ENCODE measurements at places on chromosomes 13 and 19.

GRCh38 chr13:41053384-41053826 lies 7.9 kb upstream of the WBP4 start:
- no peak for DNase-seq

DNA sequence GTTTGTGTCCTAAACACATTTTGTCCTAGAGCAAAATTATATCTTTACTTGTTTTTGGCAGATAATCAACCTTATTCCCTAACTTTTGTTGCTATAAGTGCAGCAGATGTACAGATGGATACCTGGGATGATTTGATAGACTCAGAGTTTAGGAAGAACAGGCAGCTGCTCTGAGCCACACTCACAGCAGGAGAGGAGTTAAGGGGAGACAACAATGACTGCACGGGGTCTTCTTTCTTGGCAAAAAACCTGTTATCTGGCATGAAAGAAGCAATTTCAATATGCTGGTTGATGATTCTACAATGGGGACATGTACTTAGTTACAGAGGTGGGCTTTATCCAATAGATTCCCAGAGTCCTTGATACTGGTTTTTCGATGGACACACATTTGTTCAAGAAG lies 258.9 kb upstream of the PCDH9 start:
- no peak for DNase-seq

GRCh38 chr13:27919659-27919933 lies 204 bp upstream of the PDX1 start:
- DNase-seq, result no peak

DNA sequence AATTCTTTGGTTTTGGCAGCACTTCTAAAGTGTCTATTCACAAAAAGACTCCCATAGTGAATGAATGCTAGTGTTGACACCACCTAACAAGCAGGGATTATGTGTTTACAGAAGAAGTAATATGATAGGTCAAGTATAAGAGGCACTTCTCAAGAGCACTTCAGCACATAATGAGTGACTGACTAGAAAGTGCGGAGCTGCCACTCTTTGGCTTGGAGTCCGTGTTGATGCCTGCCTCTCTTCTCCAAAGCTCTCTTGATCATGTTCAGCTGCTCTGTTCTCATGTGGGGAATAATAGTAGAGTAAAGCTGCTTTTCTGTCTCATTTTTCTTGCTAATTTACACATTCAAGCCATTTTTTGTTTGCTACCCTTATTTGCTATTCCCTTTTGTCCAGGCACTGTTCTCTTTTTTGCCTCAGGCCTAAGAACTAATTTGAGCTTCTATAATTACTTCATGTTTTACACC lies 22.7 kb upstream of the MAB21L1 start:
- DNase-seq, result no peak

DNA sequence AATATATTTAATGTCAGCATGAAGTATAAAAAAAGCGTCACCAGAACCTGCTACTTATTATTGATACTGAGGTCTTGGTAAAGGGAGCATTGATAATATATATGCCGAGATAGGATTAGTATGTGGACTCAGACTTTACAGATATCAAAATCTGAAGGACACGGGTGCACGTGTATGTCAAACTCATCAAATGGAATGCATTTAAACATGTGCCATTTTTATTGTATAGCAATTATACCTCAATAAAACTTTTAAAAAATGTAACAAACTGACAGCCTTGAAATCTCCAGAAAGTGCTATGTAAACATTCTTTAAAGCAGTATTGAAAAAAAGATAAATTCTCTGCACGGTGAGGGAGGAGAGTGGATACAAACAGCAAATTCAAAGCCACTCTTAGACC lies 157.9 kb downstream of the RNF17 start:
- no peak for DNase-seq

- DNase-seq, result no peak
Observed at GRCh38 chr13:69579351-69579750, 528.3 kb upstream of the ATXN8OS start.

All from activated CD4-positive, alpha-beta T cell treated with anti-CD3 and anti-CD28 coated beads, Interleukin-2, amount 10 ng/mL, durations not matched to agents 7 days and 5 days (primary cell).